ENCODE measurements at places on chromosomes 7 and 10. TPM values are rescaled to one million over a fixed set of nuclear protein-coding genes. Genes with fewer than 3 reads are reported as not detected.

GRCh38 chr10:69145329-69145728, 21.4 kb downstream of the VPS26A start:
- DNase-seq, result no peak

DNA sequence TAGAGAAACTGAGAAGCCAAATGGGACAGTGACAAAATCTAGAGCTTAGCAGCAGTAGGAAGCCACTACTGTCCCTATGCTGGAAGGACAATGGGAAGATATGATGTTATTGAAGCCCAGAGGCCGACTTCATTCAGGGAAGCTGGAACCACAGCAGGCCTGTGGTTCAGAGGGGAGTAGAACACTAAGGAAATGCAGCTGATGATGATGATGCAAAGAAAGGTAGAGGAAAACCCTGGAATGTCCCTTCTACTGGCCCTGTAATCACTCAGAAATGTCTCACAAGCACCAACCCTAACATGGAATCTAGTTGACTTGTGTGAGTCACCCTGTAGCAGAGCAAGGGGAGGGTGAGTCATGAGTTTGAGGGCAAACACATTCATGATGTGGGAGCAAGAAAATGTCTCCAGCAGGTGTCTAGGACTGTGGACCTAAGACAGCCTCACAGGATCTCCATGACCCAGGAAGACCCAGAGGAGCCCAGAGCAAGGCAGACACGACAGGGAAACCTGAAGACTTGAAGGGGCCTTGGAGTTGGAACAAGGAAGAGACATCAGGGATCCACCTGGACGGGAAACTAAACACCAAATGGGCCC, 37.0 kb upstream of the LRRC17 start:
- DNase-seq, result no peak

GRCh38 chr10:76315240-76315639, 883.8 kb downstream of the LRMDA start:
- DNase-seq, result no peak

DNA sequence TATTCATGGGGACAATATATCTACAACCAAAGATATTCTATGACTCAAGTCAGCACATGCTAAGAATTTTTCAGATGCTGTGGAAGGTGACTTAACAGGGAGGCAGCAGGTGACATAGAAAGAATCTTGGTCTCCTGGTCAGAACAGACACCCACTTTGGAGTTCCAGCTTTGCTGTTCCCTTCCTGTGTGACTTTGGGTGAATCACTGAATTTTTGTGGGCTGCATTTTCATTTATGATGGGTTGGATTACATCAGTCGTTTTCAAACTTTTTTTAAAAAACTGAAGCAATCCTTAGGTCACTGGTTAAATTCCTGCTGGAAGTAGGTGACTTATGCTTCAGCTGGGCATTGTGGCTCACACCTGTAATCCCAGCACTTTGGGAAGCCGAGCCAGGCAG, 24.9 kb downstream of the RGR start:
- DNase-seq, result no peak

DNA sequence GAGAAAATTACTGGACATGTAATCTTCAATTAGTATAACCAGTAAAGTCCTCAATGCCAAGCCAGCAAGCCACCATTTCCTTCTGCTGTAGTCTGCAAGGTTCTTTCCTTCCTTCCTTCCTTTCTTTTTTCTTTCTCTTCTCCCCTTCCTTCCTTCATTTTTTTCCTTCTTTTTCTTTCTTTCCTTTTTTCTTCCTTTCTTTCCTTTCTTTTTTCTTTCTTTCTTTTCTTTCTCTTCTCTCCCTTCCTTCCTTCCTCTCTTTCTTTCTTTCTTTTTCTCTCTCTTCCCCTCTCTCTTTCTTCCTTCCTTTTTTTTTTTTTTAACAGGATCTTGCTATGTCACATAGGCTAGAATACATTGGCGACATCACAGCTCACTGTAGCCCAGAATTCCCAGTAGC, 369.8 kb downstream of the SEMA3D start:
- no peak for DNase-seq

- no peak for DNase-seq
Measured at GRCh38 chr10:97321032-97321803, 2.1 kb downstream of the FRAT1 start.

DNA sequence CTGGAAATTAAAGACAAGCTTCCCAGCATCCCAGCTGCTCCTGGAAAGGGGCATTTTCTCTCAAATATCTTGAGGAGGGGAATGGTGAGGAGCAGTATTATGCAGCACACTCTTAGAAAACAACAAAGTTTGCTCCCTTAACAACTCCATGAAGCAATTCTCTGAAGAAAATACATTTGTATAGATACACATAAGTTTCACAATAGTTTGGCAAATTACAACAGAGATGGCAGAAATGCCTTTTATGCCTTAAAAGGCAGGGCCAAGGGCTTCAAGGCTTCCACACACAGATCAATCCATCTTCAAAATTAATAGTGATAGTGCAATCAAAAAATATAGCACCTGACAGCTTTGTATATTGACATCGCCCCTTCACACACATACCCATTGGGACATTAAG, 12.2 kb downstream of the DGKI start:
- no peak for DNase-seq

DNA sequence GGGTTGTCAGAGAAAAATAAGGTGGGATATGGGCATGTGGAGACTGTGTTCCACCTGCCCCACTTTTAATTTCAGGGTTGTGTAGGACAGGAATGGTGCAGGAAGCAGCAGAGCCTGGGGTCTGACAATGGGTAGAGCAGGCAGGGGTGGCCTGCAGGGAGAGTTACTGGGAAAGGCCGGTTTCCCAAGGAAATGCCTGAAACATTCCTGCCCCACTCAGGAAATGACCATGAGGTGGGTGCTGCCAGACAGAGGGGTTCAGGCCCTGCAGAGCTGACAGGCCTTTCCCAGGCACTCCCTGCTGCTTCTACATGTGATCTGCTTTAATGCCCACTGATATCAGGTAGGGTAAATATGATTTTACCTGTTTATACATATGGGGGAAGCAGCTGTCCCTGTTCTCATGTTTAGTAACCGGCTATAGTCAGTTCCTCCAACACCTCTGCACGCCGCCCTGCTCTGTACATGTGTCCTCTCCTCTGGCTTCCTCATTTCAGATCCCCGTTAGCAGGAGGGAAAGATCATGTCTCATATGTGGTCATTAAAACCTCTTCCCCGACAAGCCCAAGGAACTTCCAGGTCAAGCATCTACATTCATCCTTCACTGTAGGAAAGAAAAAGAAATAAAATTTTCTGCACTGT, 118.6 kb upstream of the PRSS58 start:
- DNase-seq, result no peak

GRCh38 chr7:2736411-2736914, 48.5 kb downstream of the AMZ1 start:
- no peak for DNase-seq

- no peak for DNase-seq
Measured at GRCh38 chr10:112526139-112526538, 79.1 kb downstream of the VTI1A start.

DNA sequence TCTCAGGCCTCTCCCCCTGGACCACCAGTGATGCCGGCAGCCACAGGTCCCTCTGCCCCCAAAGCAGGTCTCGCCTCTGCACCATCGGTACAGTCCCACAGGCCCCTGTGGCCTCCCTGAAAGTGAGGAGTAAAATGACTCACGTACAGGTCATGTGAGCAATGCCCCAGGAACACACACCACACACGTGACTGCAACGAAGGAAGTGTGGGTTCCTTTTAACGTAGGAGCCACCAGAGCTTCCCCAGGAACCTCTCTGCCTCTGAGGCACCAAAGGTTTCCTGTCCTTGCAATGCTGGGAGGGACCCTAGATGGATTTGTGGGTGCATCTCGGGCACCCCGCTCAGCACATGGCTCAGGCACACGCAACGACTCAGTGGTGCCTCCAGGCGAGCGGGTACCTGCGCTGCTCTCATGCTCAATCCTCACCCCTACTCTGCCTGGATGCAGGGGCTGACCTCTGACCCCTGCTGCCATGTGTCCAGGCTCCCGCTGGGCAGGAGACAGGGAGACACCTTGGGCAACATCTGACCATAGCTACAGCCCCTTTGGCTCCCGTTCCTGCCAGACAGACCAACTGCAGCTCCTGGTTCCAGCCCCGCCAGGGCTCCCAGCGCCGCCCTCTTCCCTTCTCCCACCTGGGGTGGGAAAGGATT, 120.7 kb downstream of the PRKAG2 start:
- DNase-seq, result no peak

GRCh38 chr7:81231301-81231838, 312.5 kb upstream of the SEMA3C start:
- DNase-seq, result no peak

- no peak for DNase-seq
Measured at GRCh38 chr10:50341987-50342386, 90.7 kb upstream of the ASAH2 start.

GRCh38 chr10:61779950-61780659, 117.4 kb downstream of the CABCOCO1 start:
- DNase-seq, result no peak

DNA sequence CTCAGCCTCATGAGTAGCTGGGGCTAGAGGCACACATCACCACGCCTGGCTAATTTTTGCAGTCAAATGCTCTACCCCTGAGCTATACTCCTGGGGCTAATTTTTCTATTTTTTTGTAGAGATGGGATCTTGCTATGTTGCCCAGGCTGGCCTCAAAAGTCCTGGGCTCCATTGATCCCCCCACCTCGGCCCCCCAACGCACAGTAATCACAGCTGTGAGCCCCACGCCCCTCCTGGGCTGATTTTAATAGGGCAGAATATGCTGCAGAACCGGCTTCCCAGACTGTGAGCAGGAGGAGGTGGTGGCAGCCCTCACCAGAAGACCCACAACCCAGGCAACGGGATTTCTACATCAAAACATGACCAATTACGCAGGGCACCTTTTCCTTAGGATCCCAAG, 15.2 kb downstream of the BRAT1 start:
- DNase-seq, result no peak

- no peak for DNase-seq
Measured at GRCh38 chr10:133309720-133310398, 1.1 kb downstream of the ZNF511 start.

DNA sequence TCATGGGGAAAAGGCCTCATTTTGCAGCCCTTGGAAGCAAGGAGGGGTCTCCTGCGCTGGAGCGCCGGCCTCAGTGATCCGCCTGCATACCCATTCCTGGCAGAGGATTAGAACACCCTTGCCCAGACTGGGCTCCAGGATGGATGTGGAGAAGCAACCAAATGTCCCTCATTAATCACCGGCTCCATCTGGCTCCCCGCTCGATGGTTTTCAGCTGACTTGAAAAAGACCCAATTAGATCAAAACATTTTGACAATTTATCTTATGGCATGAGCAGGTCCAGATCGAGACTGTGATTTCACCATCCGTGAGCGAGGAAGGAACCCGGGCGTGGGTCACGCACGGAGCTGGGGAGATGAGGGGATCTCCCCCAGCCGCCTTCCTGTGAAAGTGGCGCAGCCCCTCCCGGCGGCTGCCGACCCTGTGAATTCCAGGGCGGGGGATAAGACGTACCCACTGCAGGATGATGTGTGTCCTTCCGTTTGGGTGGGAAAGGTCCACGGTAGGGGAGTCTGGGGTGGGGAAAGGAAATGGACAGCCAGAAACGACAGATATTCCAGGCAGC, 141.6 kb downstream of the EMX2 start:
- DNase-seq, result no peak

- no peak for DNase-seq
Measured at GRCh38 chr7:104552102-104552501, 223.7 kb downstream of the LHFPL3 start.

DNA sequence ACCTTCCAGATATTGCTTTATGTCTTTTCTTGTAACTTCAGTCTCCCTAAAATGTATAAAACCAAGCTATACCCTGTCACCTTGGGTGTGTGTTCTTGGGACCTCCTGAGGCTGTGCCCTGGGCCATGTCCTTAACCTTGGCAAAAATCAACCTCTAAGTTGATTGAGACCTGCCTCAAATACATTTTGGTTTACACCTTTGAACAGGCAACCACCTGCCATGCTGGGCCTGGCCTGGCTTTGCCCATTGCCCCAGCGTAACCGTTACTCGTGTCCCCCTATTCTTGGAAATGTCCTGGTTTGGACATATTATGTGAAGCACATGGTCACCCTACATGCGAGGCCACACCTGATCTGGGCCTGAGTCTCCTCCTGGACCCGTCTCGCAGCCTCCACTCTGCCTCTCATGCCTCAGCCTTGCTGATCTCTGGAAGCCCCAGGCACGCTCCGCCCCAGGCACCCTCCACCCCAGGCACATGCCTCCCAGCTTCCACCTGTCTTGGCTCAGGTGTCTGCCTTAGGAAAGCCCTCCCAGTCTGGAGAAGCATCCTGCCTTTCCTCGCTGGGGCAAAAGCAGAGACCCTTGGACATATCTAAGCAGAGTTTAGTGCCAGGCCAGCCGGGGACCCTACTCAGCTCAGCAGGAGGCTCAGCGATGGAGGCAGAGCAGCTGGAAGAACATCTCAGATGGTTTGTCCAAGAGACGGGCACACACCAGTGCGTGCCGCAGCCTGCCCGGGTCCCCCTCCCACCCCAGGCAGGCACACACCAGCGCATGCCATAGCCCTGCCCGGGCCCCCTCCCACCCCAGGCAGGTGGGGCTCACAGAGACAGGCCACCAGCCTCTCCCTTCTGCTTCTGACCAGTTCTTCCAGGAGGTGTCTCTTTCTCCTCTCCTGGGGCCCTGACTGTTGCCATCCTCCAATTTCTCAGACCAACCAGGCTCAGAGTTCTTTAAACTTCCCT, 4.0 kb upstream of the VIPR2 start:
- DNase-seq, result peak; percentile 72

DNA sequence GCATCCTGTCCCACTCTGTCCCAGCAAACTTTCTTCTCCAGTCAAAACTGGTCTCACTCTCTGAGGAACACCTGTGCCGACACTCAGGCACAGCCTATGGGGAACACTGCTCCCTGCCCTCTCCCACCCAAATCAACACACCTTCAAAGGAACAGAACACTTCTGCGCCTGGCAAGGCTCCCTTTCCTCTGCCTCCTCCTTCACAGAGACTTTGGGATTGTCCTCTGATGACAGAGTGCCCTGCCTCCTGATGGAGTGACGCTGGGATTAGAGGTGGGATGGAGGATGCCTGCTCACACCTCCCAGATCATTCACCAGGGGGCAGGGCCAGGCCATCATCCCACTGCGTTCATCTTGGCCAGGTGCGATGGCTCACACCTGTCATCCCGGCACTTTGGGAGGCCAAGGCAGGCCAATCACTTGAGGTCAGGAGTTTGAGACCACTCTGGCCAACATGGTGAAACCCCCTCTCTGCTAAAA, 26.5 kb downstream of the KLF6 start:
- peak; percentile 80 for DNase-seq

GRCh38 chr10:22252801-22253579, 35.2 kb upstream of the EBLN1 start:
- DNase-seq, result no peak

GRCh38 chr7:97025983-97026714, 1.5 kb upstream of the DLX5 start:
- no peak for DNase-seq

PVRIG gene
- total RNA-seq, result 1.7 TPM

GRB10 gene
- total RNA-seq, result 48.6 TPM

GRID1 gene
- 7.1 TPM for total RNA-seq

SFRP5 gene
- 1.7 TPM for total RNA-seq

CASP2 gene
- total RNA-seq, result 24.8 TPM

GAD2 gene
- total RNA-seq, result not detected

PRF1 gene
- 20.9 TPM for total RNA-seq

CPA4 gene
- total RNA-seq, result 8.8 TPM

HTR5A gene
- not detected for total RNA-seq

LFNG gene
- total RNA-seq, result 36.8 TPM

AIMP2 gene
- total RNA-seq, result 38.1 TPM
